Stimulated activated CD4-positive, alpha-beta T cell treated with anti-CD3 and anti-CD28 coated beads, Interleukin-4, amount 100 ng/mL, for 4 hours (primary cell): ENCODE measurements at places on chromosomes 1 and 21.

DNA sequence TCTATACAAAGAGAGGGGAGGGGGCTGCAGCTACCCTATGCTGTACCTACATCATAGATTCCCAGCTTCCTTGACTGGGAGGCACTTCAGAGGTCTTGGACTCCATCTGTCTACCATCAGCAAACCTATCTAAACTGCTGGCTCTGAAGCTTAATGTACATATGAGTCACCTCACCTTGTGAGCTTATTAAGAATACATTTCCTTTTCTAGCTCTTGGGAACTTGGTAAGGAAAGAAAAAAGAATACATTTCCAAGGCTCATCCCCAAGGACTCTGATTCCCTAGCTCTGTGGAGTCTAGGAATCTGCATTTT, 50.0 kb upstream of the PRELP start:
- DNase-seq, result no peak

DNA sequence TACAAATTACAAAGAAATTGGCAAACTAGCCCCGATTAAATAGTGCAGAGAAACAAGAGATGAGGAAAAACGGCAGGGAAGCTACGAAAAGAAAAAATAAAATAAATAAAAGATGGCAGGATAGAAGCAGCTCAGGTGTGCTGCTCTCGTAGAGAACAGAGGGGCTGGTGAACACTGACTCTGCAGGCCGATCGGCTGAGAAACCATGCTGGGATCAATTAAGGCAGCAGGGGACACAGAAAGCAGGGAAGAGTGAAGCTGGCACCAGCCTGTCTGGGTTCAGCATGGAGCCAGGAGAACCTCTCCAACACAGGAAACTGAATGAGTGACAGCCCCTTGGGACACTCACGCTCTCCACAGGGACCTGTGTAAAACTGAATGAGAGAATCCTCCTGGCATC, 39.5 kb upstream of the TMPRSS15 start:
- DNase-seq, result no peak

DNA sequence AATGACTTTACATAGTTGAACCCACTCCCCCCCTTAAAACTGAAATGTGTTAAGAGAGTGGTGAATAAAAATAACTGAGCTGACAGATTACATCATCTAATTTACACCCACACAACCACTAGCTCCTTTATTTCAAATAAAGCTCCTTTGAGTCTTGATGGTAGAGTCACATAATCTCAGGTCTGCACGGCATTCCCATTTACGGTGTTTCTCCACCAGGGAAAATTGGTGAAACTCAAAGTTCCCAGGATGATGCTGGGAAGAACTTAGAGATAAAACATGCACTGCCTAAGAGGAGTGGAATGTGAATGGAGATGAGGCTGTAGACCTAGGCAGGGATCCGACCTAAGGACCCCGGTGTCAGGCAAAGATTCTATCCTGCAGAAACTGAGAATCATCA, 727.8 kb upstream of the ADAMTS5 start:
- no peak for DNase-seq

- no peak for DNase-seq
These were observed 71.9 kb downstream of the SCCPDH start for GRCh38 chr1:246795906-246796694.

DNA sequence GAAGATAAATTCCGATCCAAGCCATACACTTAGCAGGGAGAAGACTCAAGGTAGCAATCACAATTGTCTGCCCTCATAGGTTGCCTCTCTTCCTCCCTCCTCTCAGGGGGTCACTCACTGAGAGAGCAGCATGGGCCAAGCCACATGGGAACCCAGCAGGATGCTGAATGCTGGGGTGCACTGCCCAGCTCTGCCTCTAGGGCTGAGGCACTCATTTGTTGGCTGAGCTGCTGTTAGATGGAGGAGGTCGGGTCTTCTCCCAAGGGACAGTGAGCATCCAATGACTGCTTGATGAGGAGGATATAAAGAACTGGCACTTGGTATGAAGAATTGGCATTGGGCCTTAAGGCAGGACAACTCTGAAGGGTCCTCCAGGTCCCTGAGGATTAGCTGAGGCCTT, 418.8 kb downstream of the SIPA1L2 start:
- no peak for DNase-seq

DNA sequence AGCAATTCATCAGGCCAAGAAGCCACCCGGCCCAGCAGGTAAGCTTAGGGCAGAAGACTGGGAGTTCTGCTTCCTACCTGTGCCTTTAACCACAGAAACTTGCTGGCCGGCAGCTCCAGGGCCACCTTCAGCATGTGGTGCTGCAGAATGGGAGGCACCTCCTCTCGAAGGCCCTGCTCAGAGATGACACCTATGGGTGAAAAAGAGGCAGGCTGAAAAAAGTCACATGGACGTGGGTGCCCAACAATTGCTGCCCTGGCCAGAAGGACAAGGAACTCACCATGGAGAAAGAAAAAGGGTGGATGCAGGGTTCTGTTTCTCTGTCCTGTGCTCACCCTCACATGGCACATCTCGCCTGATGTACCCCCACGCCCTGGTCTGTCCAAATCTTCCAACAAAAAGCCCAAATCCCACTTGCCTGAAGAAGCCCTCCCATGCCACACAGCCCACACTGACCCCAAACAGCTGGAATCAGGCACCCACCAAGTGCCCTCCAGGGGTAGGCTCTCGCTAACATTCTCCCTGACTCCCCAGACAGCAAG, 33.0 kb downstream of the URB1 start:
- DNase-seq, result no peak

DNA sequence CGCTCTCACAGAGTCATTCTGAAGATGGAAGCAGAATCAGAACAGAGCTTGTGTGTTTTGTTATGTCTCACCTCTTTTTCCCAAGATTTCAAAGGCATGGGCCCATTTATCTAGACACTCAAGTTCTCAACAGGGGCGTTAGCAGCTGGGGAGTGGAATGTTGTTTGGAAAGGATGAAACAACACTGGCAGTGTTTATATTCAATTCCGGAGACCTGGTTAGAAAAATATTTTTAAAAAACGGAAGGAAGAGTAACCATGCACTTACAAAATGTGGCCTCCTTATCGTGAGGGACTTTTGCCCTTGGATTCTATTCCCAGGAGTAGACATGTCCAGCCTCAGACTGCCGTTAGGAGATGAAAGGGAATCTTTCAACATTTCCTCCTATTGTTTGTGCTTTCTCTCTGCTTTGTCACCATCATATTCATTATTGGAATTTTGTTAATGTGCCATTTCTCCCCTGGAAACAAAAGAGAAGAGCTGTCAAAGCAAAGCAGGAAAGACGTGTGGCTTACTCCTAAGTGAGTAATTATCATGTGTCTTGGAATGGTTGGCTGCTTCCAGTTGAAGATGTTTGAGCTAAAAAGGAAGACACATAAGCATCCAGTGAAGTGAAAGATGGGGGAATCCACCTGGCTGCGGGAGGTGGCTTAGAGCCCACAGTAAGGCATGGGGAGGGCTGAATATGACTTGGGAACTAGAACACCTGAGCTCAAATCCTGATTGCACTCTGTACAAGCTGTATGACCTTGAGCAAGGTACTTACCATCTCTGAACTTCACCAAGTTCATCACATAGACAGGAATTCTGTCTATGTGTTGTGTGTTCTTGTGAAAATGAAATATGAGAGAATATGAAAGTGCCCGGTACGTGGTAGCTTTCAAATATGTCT, 71.7 kb upstream of the JUN start:
- no peak for DNase-seq

GRCh38 chr1:65910432-65910831, 117.7 kb downstream of the PDE4B start:
- DNase-seq, result no peak

GRCh38 chr1:175744833-175745232, 1.4 kb upstream of the TNR start:
- no peak for DNase-seq

DNA sequence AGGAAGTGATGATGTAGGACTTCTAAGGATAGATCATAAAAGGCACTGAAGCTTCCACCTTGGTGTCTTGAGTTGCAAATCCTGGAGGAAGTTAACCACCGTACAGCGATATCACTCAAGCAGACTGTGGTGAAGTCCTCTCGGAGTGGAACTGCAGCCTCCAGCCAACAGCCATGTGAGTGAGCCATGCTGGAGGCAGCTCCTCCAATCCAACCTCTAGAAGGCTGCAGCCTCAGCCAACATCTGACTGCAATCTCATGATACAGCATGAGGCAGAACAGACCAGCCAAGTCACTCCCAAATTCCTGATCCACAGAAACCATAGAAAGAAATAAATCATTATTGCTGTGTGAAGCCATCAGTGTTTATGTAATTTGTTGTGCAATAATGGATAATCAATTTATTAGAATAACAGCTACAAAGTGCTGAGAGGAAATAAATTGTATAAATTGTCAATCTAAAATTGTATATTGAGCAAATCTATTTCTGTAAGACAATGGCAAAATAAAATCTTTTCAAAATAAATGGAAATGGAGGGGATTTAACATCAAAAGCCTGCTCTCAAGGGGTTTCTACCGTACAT, 65.0 kb downstream of the PRSS38 start:
- DNase-seq, result no peak

- DNase-seq, result no peak
These were observed 304.8 kb downstream of the BRINP3 start for GRCh38 chr1:190172651-190173430.

- no peak for DNase-seq
These were observed 502 bp downstream of the VANGL2 start for GRCh38 chr1:160400646-160401486.

DNA sequence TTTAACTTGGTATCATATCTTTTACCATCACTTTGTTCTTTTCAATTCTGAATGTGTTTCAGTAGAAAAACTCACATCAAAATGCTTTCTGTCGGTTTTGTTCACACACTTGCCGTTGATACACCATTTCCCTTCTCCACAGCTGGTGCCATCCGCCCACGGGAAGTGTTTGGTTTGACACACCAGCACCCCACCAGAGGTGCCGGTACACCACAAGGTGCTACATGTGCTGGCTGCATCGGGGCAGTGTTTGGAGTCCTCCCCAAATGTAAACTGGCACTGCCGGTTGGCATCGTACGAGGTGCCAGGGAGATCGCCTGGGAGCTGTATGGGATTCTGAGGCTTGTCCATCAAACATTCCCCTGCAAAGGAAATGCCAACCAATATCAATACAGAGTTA, 5.0 kb downstream of the ADAMTS1 start:
- no peak for DNase-seq

GRCh38 chr1:196685506-196685905, 33.7 kb downstream of the CFH start:
- no peak for DNase-seq

- no peak for DNase-seq
These were observed 19.9 kb downstream of the HAO2 start for GRCh38 chr1:119388450-119388849.

DNA sequence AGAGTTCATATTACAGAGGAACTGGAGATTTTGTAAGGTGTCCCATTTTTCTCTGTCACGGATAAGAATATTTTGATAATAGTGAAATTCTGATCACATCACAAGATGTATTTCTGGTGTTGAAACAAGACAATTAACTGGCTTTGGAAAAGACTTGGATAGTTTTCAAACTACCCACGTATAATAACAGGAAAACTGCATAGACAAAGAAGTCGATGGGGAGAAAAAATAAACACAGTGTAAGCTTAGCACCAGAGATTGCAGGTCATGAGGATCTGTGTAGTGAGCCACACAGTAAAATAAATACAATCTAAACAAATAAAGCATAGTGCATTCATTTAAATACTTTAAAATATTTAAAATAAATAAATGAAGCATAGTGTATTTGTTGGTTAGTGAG, 452.3 kb upstream of the ADAMTS5 start:
- no peak for DNase-seq

- no peak for DNase-seq
These were observed 78.8 kb downstream of the C1orf21 start for GRCh38 chr1:184465489-184466146.

DNA sequence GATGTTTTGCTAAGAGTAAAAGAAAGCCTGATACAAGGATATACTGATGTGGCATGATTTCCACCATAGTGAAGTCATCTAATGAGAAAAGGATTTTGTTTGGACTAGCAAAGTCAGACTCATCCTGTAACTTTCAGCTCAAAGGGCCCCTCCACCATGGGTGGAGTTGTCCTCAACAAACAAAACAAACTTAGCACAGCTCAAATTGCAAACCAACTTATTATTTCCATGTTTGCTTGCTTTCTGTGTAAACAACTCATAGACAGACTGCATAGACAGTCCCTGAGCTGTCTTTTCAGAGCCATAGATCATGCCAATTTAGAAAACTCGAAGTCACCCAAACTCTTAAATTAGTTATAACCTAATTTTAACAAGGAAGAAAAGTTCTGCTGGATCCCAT, 69.4 kb upstream of the VAV3 start:
- no peak for DNase-seq

DNA sequence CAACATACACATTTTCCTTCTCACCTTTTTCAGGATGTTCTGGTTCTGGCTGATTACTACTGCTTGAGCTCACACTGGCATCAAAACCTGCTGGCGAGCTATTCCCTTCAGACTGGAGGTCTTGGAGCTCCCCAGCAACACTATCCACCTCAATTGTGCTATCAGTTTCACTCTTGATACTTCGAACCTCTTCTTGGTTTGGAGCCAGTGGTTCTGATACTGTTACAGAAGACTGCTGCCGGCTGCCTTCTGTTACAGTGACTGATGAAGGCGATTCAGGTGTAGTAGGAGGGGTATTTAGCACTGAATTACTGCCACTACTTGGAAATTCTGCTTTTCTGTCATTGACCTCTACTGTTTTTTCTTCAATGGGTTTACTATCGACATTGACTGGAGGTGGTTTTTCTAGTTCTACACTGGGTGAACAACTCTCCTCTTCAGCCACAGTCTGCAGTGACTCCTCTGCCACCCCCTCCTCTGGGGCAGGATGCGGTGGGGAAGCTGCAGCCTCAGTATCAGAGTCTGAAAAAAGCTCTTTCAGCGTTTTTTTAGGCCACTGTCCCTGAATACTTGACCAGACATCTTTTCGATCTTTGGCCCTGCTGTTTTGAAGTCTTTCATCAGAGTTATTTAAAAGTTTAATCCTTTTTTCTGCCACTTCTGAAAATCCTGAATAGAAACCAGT, 20.7 kb upstream of the RBM34 start:
- DNase-seq, result no peak

DNA sequence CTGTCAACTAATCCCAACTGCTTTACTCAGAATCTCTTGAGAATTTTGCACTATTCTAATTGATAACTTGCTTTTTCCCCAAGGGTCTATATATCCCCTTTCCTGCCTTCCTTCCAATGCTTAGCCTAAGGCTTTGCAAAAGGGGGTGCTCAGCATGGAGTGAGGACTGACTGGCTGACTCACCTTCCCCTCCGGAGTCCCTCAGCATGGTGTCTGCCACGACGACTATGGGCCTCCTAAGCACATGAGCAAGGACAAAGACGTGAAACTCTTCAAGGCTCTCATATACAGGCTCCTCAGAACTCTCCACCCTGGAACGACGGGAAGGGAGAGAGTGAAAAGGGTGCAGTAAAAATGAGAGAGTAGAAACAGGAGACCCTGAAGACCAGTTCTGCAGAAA, 13.2 kb upstream of the MTMR11 start:
- DNase-seq, result no peak
